Renal cortex interstitium (tissue), 15 donors: ENCODE measurements at places on chromosomes 2 and 18. TPM values are rescaled to one million over a fixed set of nuclear protein-coding genes. Genes with fewer than 3 reads are reported as not detected.
A peak's percentile ranks its signal among the peaks of the same experiment; 100 is the strongest.

- DNase-seq: peak; percentile 58
Measured at GRCh38 chr2:152542995-152543481, 174.2 kb downstream of the PRPF40A start.

GRCh38 chr2:27194538-27195354, 17.1 kb upstream of the ATRAID start:
- no peak for DNase-seq

- no peak for DNase-seq
Measured at GRCh38 chr2:128273469-128274081, 45.1 kb downstream of the HS6ST1 start.

GRCh38 chr2:152971685-152972084, 253.3 kb downstream of the ARL6IP6 start:
- DNase-seq: no peak

- no peak for DNase-seq
Measured at GRCh38 chr18:5106730-5107129, 90.3 kb downstream of the AKAIN1 start.

DNA sequence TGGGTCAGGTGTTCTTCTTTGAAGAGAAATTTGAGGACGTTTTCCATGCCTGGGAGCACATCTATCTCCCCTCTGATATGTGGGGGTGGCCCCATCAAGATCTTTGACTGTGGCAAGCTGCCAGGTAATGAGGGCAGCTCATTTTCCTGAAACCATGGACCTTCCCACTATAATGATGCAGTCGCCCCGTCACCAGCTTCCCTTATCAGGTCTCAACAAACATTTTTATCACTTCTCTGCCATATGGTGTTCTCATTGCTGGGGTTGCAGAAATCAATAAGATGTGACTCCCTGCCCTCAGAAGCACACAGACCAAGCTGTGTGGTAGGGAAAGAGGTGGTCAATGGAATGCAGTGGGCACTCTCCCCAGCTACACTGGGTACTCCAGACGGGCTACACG, 48.4 kb upstream of the B3GNT7 start:
- no peak for DNase-seq

DNA sequence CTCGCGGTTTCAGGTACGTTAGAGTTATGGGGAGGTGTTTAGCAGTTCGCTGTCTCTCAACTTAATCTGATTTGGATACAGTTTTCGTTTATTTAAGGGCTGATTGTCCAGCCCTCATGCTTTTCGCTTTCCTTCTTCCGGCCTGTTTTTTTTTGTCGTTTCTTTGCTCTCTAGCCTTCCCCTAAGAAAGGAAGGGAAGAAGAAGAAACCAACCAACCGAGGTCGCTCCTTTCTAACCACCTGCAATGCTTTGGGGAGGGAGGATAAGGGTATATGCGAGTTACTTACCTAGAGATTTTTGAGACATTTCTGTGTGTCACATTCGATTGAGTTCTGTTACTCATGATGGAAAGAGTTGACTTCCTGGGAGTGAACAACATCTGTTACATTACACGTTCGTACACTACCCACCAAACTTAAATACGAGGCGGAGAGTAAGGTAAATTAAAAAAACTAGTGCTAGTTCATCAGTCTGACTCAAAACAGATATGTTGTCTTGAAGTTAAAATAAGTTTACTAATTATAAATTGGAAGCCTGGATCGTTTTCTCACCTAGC, 918 bp downstream of the EIF5B start:
- peak; percentile 1 for DNase-seq

GRCh38 chr2:158464426-158465281, 7.9 kb downstream of the PKP4 start:
- DNase-seq: no peak

DNA sequence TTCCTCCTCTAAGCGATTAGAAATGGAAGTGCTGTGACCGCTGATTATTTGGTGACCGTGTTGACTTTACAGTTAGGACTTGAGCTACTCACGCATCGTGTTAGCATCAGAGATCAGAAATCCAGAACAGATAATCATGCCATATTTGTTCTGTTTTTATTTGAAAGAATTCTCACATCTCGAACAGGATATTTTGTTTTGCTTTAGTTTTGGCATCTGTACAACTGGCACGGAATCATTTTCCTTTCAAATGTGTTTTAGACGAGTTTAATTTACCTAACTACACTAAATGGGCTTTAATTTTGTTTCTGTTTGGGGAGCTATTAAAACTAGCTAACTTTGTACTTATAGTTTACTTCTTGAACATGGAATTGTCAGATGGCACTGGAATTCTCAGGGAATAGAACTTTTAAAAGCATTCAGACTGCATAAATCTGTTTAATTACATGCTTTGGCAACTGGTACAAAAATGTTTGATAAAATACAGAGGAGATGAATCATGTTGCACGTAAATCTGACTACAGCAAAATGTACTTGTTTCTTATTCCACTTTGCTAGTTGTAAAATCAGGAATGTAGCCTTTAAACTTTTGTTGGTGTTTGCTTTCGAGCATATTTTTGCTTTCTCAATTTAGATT, 1.4 kb downstream of the ITPRID2 start:
- no peak for DNase-seq

C18orf54 gene
- 13.2 TPM for polyA plus RNA-seq
